Stimulated activated CD4-positive, alpha-beta T cell treated with anti-CD3 and anti-CD28 coated beads, TNF-alpha, amount 100 ng/mL, for 48 hours (primary cell): ENCODE measurements at places on chromosomes 2 and 18.

DNA sequence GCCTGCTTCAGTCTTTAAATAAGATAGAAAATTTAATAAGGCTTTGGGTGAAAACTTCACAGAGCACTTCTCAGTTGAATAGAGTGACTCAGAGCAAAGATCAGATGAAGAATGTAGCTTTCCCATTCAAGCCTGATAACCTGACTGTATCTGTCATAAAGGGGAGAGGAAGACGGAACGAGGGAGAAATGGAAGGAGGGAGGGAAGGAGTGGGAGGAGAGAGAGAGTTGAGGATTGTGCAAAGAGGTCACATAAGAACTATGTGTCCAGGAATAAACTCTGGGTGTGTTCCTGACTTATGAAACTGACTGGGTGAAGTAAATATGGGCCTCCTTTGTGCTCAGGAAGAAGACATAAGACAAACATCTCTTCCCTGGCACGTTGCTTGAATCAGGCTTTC lies 385.5 kb downstream of the LPIN1 start:
- no peak for DNase-seq

DNA sequence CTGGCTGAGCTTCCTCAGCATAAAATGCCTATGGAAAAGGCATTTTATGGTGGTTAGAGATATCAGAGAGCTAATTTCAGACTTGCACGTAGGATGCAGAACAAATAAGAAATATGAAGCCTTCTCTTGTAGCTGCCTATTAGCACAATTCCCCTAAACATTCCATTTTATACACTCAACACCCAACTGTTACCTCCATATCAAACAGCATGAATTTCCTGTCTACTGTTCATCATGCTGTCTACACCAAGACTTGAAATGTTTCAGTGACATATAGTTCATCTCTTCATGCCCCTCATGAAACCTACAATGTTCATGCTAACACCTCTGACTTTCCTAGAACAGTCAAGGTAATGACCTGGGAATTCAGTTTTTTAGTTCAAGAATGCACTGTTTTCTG lies 249.9 kb downstream of the PIEZO2 start:
- no peak for DNase-seq

GRCh38 chr18:46715062-46715461 lies 41.8 kb downstream of the ST8SIA5 start:
- DNase-seq, result no peak

- no peak for DNase-seq
These were observed 709.6 kb downstream of the SOCS6 start for GRCh38 chr18:70998490-70998889.

DNA sequence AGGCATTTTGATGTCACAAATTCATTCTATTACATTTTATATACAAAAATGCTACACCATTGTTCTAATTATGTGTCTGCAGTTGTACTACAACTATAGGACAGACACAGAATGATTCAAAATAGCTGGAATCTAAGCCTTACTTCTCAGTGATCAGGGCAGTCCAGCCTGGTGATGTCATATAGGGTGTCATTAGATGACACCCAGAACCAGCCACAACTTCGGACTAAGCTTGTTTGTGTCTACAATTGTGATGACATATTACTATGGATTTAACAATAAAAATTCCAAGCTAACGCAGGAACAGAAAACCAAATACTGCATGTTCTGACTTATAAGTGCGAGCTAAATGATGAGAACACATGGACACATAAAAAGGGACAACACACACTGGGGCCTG lies 31.0 kb downstream of the M1AP start:
- no peak for DNase-seq

DNA sequence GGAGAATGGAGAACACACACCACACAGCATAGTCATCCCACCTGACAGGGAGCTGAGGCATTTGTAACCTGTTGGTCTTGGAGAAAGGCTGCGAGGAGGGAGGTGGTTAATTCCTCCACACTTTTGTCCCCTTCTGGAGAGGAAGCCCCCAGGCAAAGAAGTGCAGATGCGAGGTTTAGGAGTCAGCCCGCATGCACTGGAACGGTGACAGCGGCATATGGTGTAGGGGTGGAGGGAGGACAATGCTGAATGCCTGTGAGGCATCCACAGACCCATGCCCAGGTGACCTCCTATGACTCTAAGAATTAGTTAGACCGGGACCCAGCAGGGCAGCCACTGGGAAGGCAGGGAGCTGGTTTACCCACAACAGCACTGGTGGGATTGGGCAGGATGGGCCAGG lies 12.2 kb downstream of the SPATA3 start:
- DNase-seq, result no peak

DNA sequence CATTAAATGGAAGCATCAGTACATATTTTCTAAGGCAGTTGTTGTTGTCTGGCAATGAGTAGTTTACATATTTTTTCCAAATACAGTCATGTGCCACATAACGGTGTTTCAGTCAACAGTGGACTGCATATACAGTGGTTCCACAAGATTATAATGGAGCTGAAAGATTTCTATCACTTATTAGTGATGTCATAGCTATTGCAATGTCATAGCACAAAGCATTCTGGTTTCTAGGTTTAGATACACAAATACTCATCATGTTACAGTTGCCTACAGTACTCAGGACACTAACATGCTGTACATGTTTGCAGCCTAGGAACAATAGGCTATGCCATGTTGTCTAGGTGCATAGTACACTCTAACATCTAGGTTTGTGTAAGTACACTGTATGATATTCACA lies 45.0 kb downstream of the RND3 start:
- DNase-seq, result no peak

- no peak for DNase-seq
These were observed 25.7 kb upstream of the SP5 start for GRCh38 chr2:170689481-170689880.

- DNase-seq, result no peak
These were observed 141.2 kb downstream of the TRIB2 start for GRCh38 chr2:12857891-12858290.

DNA sequence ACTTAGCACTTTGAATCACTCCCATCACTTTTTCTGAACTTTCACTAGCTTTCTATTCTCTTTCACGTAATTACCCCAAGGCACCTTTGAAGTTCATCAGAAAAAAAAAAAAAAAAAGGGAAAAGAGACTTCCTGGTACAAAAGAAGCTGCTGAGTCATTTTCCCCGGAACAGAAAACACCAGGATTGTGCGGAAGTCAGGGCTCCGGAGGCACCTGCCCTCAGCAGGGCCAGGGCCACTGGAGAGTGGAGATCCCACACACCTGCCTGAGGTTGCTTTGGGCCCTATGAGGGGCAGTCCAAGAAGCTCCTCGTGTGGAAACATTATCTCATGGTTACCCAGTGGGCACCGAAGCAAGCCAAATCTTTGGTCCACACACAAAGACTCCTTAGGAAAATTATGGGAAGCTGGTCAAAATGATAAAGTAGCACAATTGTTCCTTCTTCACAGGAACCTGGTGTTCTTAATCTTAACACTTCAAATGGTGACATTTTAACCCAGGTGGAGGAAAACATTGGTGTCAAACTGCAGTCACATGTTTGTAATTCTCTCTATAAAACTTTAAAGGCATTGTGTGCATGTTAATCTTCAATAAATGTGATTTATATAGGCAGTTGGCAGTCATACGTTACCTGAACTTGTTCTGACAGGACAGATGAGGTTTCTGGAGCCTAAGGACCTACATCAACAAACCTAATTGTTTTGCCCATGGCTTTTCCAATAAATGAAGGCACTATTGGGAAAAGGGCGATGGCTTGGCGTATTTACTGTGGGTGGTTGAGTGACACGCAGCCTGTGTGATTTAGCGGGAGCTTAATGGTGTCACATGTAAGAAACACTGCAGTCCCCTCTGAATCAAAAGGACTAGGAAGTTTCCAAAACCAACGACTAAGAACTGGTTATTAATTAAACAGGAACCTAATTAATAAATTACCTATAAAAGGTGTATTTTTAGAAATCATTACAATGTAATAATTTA lies 23.4 kb upstream of the FAM110C start:
- DNase-seq, result no peak

GRCh38 chr18:78999939-79000338 lies 20.3 kb downstream of the SALL3 start:
- no peak for DNase-seq

- no peak for DNase-seq
These were observed 47.5 kb downstream of the ASB18 start for GRCh38 chr2:236216711-236217110.

- DNase-seq, result no peak
These were observed 228.6 kb downstream of the CD226 start for GRCh38 chr18:69718912-69719547.

- no peak for DNase-seq
These were observed 1.8 kb upstream of the NFATC1 start for GRCh38 chr18:79393635-79394533.

DNA sequence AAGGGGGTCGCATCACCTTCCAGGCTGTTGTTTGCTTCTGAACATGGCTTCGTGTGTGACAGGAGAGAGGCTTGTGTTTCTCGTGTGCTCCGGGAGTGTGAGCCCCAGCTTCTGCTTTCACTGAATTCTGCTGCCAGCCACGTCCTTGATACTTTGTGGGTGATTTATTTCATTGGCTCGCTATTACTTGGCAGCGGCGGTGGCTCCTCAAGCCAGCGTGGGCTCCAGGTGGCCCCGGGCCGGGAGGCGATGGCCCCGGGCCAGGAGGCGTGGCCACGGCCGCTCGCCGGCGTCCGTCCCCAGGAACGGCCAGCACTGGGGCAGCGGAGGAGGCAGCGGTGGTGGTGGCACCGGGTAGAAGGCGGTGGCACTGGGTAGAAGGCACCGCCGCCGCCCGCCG lies 63.1 kb downstream of the NAPG start:
- no peak for DNase-seq

- no peak for DNase-seq
These were observed 14.3 kb downstream of the IMPA2 start for GRCh38 chr18:11995445-11996189.

- DNase-seq, result no peak
These were observed 67.2 kb upstream of the DSC1 start for GRCh38 chr18:31229829-31230228.

GRCh38 chr2:166269322-166269721 lies 106.4 kb downstream of the SCN9A start:
- no peak for DNase-seq
